ENCODE measurements at places on chromosomes 16 and 17.
A peak's percentile ranks its signal among the peaks of the same experiment; 100 is the strongest.

DNA sequence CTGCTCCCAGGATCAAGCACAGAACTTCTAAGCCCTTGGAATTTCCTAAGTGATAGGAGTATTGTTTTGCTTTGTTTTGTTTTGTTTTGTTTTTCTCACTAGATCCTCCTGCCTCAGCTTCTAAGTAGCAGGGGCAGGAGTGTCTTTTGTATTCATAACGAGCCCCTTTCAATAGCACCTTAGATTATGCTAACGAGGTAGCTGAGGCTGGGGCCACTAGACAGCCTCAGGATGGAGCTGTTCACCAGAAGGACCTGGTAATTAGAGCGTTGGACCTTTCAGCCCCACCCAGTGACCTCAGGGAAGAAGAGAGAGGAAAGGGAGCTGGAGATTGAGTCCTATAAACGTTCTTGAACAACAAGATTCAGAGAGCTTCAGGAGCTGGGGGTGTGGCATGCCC is 43.6 kb downstream of the IKZF3 start:
- no peaks in the 10 kb centered on the region for H3K27me3 ChIP-seq
- peaks cover 56% of the 10 kb centered on the region for H3K4me1 ChIP-seq
- H3K36me3 ChIP-seq, result peaks cover 82% of the 10 kb centered on the region
- H3K4me3 ChIP-seq, result no peak overlapping the region
- peak; percentile 21 for DNase-seq

DNA sequence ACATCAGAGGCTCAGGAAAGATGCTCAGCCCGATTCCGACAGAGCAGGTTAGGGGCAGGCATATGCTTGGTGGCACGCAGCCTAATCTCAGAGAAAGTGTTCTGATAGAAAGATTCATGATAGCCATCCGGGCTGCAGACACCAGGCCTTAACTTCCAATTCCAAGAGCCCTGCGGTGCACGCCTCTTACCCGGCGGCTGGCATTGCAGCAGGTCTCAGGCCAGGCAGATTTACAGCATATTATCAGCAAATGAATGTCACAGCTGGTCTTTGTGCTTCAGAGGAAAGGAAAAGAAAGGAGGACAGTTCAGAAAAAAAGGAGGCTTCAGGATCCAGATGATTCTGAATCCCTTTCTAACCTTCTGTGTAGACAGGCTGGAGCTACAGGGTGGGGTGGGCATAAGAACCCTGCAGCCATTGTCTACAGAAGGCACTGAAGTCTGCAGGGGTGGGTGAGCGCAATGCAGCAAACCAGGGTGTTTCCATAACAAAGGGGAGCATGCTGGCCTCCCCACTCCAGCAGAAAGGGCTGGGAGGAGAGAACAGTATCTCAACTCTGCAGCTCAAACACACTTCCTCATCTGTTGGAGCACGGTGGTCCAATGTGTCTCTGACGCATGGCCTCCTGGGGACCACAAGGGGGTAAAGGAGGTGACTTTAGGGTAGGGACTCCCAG is 277.4 kb upstream of the XYLT1 start:
- H3K27me3 ChIP-seq, result peaks cover 6% of the 10 kb centered on the region
- DNase-seq, result no peak
- no peak overlapping the region for H3K27ac ChIP-seq

GRCh38 chr16:68289202-68289601 is 21.5 kb downstream of the SLC7A6OS start:
- peak overlapping the region; percentile 29 for H3K4me3 ChIP-seq
- DNase-seq, result no peak
- peak overlapping the region; percentile 95 for H3K27ac ChIP-seq
- H3K36me3 ChIP-seq, result peaks cover 73% of the 10 kb centered on the region
- no peaks in the 10 kb centered on the region for H3K27me3 ChIP-seq

- H3K27me3 ChIP-seq, result no peaks in the 10 kb centered on the region
- no peak for DNase-seq
- peak overlapping the region; percentile 27 for H3K27ac ChIP-seq
- H3K36me3 ChIP-seq, result no peaks in the 10 kb centered on the region
Measured at GRCh38 chr17:21253646-21254441, 634 bp upstream of the NATD1 start.

GRCh38 chr17:82776454-82776853 is 24.6 kb downstream of the TBCD start:
- peak overlapping the region; percentile 52 for H3K27ac ChIP-seq
- no peak overlapping the region for H3K4me3 ChIP-seq
- H3K27me3 ChIP-seq, result no peaks in the 10 kb centered on the region
- DNase-seq, result peak; percentile 48
- peaks cover 21% of the 10 kb centered on the region for H3K4me1 ChIP-seq

DNA sequence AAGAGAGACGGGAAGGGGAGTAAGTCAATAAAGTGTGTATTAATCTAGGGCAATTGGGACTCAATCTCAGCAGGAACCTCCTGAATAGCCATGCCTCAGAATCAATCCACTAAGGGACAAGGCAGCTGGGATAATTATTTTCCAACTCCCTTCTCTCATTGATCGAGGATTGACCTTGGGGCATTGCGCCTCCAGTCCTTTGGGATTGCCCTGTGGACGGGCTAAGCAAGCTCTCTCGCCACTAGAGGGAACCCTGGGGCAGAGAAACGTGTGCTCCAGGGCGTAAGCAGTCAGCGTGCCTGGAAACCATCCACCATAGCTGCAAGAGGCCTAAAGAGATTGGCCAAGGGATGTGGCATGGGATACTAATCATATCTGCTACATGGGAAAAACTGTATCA is 53.9 kb upstream of the ERCC4 start:
- peak; percentile 68 for DNase-seq
- no peaks in the 10 kb centered on the region for H3K36me3 ChIP-seq
- peaks cover 15% of the 10 kb centered on the region for H3K27me3 ChIP-seq
- H3K4me1 ChIP-seq, result no peaks in the 10 kb centered on the region
- no peak overlapping the region for H3K27ac ChIP-seq

DNA sequence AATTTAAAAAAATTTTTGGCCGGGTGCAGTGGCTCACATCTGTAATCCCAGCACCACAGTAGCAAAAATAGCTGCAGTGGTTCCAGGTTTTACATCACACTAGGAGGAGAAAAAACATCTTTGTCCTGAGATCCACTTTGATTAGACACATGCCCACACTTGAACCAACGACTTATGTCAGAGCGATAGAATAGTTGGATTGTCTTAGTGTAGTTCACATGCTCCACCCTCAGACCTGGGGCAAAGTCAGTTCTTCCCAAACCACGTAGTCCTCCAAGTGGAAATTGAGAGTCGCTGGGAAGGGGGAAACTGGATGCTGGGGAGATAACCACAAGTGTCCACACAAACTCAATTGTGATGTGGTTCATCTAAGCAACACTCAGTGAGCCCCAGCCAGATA is 11.4 kb upstream of the ITGAM start:
- DNase-seq, result no peak
- peaks cover 21% of the 10 kb centered on the region for H3K4me1 ChIP-seq
- no peak overlapping the region for H3K4me3 ChIP-seq
- no peaks in the 10 kb centered on the region for H3K36me3 ChIP-seq
- H3K27ac ChIP-seq, result no peak overlapping the region

DNA sequence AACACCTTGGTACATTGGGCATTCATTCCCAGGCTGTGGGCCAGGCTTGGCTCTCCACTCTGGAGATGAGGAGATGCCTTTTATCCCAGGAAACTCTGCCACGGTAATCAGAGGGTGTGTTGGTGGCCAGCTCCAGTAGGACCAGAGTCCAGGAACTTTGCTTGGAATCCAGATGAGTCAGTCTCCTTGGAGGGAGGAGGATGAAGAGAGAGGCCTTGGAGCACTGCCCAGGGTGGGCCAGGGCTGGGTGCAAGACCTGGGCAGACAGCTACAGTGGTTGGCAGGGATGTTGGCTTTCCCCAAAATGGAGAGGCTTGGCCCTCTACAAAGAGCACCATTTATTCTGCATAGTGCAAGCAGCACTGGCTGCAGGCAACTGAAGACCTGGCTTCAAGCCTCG is 209.0 kb downstream of the RGS9 start:
- H3K4me3 ChIP-seq, result no peak overlapping the region
- peaks cover 3% of the 10 kb centered on the region for H3K27me3 ChIP-seq
- no peaks in the 10 kb centered on the region for H3K36me3 ChIP-seq
- H3K4me1 ChIP-seq, result peaks cover 15% of the 10 kb centered on the region
- no peak for DNase-seq

DNA sequence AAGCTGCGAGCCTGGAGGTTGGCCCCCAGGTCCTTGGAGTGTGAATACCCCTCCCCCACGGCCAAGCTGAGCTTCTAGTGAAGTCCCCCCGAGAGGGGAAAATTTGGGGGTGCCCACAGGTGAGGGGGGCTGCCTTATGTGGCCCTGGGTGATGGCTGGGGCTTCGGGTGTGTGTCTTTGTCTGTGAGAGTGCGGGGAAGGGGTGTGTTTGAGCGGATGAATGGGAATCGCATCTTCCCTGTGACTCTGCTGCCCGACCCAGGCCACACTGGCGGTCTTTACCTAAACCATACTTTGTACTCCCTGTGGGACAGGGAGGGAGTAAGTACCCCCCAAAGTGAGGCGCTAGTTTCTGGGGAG is 1.3 kb downstream of the SBK1 start:
- peaks cover 58% of the 10 kb centered on the region for H3K4me1 ChIP-seq
- peaks cover 20% of the 10 kb centered on the region for H3K36me3 ChIP-seq
- no peak for DNase-seq
- H3K27ac ChIP-seq, result peak overlapping the region; percentile 49
- H3K27me3 ChIP-seq, result no peaks in the 10 kb centered on the region

DNA sequence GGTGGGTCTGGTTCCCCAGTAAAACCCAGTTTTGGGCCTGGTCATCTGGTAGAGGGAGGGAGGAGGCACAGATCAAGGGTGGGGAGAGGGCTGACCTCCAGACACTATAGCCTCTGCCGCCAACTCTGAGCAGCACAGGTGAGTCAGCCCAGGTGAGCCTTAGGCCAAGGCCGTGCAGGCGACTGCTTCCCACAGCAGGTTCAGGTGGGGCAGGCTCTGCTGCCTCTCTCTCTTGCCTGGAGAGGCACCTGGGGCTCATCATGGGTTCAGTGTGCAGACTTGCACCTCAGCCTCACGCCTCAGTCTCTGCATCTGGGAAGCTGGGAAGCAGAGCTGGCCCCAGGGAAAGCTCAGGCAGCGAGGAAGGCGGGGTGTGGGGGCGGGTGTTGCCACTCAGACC is 37.8 kb upstream of the IL34 start:
- no peaks in the 10 kb centered on the region for H3K27me3 ChIP-seq
- no peaks in the 10 kb centered on the region for H3K4me1 ChIP-seq
- no peak overlapping the region for H3K27ac ChIP-seq
- DNase-seq, result no peak
- H3K36me3 ChIP-seq, result no peaks in the 10 kb centered on the region
- H3K4me3 ChIP-seq, result no peak overlapping the region

DNA sequence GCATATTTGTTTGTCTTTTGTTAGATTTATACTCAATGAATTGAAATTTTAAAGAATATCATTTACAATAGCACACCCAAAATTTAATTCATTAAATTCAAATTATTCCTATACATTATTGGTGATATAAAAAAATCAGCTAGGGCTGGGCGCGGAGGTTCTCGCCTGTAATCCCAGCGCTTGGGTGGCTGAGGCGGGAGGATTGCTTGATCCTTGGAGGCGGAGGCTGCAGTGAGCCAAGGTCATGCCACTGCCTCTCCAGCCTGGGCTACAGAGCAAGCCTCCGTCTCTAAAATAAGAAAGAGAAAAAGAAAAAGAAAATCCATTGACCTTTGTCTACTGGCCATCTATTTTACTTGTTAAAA is 4.5 kb upstream of the PRDM7 start:
- H3K27ac ChIP-seq, result no peak overlapping the region
- H3K4me1 ChIP-seq, result peaks cover 16% of the 10 kb centered on the region
- no peaks in the 10 kb centered on the region for H3K36me3 ChIP-seq
- DNase-seq, result no peak
